ENCODE measurements at places on chromosomes 11 and 22.

DNA sequence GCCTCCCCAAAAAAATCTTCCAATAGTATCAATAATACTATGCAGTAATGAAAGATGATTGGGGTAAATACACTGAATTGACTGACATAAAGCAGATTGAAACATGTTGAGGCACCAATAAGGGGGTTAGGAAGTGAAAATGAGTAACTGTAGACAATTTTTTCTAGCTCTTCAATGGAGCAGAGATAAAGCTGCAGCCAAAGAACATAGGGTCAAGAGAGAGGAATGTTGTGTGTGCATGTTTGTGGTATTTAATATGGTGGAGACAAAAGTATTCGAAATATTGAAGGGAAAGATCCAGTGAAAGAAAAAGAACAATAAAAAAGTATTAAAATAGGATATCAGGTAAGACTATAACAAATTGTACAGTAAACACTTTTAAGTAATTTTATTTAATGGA lies 450.0 kb upstream of the CCDC179 start:
- DNase-seq, result no peak

DNA sequence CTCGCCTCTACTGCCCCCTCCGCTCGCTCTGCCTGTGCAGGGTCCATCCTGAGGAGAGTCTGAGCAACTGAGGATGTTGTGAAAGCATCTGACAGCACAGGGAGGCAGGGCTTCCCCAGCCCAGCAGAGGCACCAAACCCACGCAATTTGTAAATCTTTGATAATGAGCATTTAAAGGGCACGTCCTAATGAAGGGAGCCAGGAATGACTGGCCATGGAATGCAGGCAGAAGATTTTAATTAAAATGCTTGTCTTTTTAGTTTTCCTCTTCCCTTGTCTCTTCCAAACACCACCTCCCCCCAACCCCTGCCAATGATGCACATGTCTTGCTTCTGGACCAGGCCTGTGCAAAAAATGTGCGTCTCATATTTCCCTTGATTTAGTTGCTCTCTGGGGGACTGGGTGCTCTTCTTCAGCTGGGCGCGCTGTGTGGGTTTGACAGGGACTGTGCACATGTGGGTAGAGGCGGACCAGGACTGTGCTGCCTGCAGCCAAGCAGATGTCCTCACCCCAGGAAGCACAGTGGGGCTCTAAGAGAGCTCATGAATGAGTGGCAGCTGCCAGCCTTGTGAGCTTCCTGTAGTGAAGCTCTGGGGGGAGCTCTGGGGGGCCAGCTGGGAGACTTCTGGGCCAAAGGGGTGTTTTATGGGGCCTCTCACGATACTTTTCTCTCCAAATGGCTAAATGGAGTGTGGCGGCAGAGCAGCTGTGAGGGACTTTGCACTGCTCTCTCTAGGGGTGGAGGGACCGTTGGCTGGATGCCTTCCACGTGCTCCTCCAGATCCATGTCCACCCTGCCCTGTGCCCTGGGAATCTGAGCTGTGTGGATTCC lies 273.5 kb downstream of the ST3GAL4 start:
- DNase-seq, result no peak

- no peak for DNase-seq
Measured at GRCh38 chr11:67321313-67321871, 18.1 kb downstream of the SSH3 start.

GRCh38 chr11:128563308-128563707 lies 24.1 kb downstream of the ETS1 start:
- DNase-seq, result no peak

GRCh38 chr11:69253028-69253427 lies 40.9 kb upstream of the MYEOV start:
- DNase-seq, result no peak

Data from stimulated activated CD8-positive, alpha-beta memory T cell treated with anti-CD3 and anti-CD28 coated beads, Interleukin-15, amount 100 ng/mL, for 4 hours (primary cell).